ENCODE measurements at places on chromosomes 5 and 9.

GRCh38 chr9:115456515-115456914, 338.6 kb upstream of the TNC start:
- peak; percentile 81 for DNase-seq

- no peak for DNase-seq
Measured at GRCh38 chr9:124894035-124894740, 32.3 kb downstream of the ARPC5L start.

DNA sequence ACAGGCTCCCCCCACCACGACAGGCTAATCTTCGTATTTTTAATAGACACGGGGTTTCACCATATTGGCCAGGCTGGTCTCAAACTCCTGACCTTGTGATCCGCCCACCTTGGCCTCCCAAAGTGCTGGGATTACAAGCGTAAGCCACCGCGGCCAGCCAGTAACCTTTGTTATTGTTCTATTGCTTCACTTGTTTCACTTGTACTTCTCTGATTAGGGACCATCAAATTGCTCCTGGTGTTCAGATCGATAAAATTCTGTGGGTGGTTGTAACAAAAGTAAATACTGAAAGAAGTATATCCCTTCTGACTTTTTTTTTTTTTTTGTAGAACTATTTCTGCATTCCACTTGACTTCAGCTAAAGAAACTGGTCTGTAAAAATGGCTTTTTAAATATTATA, 445.5 kb upstream of the CDH10 start:
- no peak for DNase-seq

GRCh38 chr9:85716031-85716877, 25.5 kb downstream of the AGTPBP1 start:
- DNase-seq: no peak

DNA sequence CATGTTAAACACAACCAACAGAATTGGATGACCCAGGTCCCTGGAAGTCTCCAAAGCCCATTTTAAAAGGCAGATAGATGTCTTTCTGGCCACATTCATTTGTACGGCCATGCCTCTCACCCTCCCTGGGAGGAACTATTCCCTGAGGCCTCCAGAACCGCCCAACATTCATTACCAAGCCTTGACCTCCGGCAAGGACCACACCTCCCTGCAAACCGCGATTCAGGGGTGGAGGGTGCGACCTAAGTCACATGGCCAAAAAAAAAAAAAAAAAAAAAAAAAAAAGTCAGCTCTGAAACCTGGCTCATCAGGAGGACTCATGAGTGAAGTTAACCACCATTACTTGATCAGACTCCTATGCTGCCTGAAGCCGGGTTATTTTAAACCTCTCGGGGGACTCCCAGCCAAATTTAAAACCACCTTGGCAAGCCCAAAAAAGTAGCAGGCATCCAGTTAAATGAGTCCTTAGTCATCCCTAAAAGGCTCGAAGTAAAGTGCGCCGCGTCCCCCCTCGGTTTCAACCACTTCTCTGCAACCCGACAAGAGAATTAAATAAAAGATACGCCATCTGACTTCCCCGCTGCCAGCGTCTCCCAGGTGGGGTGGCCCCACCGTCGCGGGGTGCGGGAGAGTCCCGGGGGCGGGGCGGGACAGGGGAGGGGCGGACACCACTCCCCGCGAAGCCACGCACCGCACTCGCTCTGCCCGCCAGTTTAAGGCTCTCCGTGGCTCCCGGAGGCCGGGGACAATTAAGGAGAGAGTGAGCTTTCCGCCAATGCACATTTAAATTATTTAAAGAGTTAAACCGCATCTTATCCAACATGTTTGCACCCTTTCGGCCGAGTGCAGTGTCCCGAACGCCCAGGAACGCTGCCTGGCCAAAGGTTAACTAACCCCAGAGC, 2.3 kb downstream of the KLF9 start:
- DNase-seq: peak; percentile 23

- DNase-seq: no peak
Measured at GRCh38 chr5:179417696-179418095, 72.4 kb upstream of the ADAMTS2 start.
